Activated gamma-delta T cell (primary cell): ENCODE measurements at places on chromosomes 12 and 14.

DNA sequence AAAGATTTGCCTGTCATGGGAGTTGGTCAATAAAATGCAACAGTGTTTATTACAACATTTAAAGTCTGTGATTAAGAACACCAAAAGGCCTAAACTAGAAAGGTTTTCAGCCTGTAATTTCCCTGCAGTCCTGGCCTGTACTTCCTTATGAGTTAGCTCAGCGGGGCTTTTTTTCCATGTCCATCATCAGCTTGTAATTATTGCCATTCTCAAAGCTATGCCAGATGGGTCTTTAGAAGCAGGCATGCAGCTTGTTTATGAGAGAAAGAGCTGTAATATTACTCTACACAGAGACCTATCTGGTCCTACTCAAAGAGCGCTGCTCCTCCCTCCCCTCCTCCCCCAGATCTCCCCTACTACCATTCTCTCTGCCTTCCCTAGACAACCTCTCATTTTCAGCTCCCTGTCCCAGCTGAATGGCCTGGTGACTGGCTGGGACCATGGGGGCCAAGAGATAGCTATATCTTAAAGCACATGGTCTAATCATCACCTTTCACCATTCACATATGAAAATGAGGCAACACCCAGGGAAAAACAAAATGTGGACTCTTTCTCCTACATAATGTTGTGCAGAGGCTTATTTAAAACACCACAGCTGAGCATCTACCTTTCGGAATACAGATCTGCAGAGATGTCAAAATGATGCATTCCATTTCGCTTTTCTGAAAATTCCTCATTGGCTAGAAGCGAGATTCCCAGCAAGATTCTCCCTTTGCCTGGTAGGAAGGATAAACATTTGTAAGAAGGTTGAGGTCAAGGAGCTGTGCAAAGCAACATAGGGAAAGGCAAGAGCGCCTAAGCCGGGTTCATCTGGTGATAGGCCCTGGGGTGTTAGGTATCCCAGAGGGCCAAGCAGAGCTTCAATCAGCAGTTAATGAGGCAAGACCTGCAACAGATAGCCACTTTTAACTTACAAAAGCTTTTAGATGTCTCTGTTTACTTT is 209.7 kb upstream of the CDKN3 start:
- no peak for DNase-seq

- no peak for DNase-seq
Observed at GRCh38 chr14:84340938-84341337, 1189.0 kb upstream of the FLRT2 start.

DNA sequence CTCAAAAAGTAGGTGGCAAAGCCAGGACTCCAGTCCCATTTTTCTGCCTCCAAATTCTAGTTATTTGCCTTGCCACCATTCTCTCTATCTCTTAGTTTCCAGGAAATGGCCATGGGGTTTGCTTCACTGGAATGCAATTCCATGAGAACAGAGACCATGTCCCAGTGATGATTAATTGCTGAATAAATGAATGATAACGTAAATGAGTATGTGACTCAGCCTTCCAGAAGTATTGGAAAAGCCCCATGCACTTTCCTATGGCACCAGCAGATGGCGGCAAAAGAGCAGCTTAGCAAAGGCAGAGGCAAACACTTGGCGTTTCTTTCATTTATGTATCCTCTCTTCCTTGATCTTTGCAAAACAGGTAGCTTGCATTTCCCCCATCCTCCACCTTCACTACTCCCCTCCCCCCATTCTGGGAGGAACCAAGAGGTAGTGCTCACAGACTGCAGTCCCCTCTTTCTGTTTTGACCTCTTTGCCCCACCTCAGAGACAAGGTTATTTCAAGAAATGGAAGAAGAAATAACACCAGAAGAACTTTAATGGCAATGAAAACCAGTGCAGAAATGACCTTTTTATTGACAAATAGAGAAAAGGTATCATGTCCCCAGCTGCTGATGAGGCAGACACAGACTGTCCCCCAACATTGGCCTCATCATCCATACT is 21.3 kb downstream of the TBX3 start:
- DNase-seq = no peak

- no peak for DNase-seq
Observed at GRCh38 chr12:132428936-132429601, 60.9 kb upstream of the FBRSL1 start.

DNA sequence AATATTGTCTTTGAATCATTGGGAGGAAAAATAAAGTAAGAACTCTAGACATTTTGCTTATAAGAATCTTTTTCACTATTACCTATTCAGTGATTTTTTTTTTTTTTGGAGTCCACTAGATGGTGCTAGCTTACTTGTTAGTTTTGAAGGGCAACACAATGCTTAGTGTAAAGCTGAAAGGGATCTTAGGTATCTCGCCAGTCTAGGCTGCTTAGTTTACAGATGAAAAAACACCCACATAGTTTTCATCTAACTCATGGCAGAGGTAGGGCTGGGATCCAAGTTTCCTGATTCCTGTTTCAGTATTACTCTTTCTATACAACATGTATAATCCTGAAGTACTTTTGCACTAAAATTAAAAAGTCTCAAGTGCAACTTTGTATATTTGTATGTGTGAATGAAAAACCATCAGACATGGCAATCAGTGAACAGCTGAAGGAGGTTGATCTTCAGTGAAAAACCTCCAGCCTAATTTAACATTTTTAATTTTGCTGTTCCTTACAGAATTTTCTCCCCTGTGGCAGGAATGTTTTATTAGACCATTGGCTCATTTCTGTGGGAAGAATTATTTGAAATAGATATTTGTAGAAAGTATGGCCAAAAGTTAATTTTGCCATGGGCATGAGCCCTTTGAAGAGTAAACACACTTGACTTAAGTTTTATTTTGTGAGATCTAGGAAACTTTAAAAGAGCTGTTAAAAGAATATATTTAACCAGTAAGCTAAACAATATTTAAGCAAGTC is 40.7 kb downstream of the LRRIQ1 start:
- no peak for DNase-seq

DNA sequence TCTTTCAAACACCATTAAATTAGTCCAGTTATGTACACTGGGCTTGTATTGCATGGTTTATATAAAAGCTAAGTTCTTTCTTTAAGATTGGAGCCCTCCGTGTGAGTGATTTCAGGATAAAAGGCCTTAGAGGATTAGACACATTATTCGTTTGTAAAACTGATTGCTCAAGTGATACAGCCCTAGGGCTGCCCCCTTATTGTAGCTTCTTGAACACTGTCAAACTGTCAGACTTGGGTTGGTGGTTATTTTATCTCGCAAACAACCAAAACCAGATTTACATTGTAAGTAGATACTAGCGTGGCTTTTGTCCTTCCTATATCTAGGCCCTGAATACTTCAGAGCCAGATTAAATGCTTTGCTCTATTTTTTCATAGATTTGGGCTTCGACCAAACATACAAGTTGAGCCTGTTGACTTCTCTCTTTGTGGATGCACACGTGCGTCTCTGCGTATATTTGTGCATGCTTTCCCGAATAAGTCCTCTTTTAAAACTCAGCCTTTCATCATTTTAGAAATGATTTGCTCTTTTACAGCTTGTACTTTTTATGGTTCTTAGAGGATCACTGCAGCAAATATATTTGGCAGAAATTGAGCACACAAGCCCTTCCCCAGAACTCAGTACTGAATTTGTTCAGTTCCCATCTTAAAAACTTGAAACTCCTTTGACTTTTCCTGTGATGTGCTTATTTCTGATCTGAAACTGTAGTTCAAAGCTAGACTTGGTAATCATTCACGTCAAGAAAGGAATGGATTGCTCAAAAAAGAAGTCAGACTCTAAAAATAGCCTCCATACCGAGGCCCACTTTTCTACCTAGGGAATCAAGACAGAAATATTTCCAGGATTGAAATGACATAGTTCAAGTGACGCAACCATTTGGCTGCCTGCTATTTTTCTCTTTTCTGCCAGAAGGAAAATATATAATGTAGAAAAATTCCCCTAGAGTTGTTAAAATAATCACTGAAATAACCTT is 129.5 kb downstream of the ETV6 start:
- DNase-seq = no peak

GRCh38 chr14:49986343-49987014 is 93.6 kb downstream of the ARF6 start:
- DNase-seq = no peak

DNA sequence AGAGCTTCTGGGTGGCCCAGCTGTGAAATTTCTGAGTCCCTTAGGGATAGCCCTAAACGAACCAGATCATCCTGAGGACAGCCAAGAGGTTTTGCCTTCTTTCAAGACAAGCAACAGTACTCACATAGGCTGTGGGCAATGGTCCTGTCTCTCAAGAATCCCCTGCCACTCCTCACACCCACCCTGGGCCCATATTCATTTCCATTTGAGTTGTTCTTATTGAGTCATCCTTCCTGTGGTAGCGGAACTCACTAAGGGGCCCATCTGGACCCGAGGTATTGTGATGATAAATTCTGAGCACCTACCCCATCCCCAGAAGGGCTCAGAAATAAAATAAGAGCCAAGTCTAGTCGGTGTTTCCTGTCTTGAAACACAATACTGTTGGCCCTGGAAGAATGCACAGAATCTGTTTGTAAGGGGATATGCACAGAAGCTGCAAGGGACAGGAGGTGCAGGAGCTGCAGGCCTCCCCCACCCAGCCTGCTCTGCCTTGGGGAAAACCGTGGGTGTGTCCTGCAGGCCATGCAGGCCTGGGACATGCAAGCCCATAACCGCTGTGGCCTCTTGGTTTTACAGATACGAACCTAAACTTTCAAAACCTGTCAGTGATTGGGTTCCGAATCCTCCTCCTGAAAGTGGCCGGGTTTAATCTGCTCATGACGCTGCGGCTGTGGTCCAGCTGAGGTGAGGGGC is 38.9 kb downstream of the DAD1 start:
- DNase-seq = no peak
